ENCODE measurements at places on chromosomes 2 and 18. TPM values are rescaled to one million over a fixed set of nuclear protein-coding genes. Genes with fewer than 3 reads are reported as not detected.

The EGR4 gene
- total RNA-seq, result not detected

The DLGAP1 gene
- 0.08 TPM for total RNA-seq

The ZAP70 gene
- total RNA-seq, result 0.70 TPM

The MGAT4A gene
- 20.0 TPM for total RNA-seq

The CCDC138 gene
- total RNA-seq, result 1.00 TPM

GRCh38 chr2:215880970-215881369, 132.4 kb downstream of the MREG start:
- no peak for DNase-seq

GRCh38 chr2:46704041-46704440, 211.6 kb downstream of the MCFD2 start:
- DNase-seq, result no peak

DNA sequence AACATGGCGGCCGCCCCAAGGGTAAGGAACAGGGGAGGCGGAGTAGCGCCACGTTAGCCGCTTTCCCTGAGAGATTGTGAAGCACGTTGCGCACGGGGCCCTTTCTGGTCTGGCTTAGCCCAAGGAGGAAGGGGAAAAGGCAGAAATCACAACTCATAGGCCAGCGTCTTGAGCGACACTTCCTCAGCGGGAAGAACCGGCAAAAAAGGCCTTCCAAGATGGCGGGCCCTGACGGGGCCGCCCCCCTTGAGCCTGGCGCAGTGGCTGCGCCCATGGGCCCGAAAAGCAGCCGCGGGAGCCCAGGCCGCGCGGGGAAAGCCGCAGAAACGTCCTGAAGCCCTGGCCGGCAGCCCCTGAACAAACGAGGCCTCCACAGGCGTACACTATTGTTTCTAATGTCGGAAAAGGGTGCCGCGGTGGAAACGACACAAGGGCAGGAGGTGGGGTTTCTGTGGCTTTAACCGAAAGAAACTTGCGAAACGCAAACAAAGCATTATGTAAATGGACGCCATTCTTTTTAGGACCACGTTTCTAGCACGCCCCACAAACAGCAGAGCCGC, 919 bp upstream of the PCBP1 start:
- DNase-seq, result peak; percentile 88

DNA sequence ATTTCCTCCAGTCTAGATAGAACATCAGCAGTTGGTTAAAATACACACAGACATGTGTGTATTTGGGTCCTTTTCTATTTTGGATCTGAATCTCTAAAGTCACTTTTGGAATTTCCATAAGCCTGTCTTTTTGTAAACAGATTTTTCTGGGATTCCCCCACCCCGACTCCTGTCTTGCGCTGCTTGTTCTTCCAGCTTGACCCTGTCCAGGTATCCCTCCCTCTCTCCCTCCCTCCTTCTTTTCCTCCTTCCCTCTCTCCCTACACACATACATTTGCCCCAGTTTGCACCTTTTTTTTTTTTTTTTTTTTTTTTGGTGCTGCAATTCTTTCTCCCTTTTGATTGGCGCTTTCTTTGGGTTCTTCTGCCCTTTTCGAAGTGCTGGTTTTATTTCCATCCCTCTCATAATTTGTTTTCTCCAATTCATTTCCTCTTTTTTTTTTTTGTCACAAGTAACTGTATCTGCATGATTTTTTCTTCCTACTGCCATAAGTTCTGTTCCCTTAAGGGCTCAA, 114.8 kb upstream of the SERTAD2 start:
- no peak for DNase-seq

GRCh38 chr2:31081492-31081891, 56.7 kb downstream of the GALNT14 start:
- no peak for DNase-seq

DNA sequence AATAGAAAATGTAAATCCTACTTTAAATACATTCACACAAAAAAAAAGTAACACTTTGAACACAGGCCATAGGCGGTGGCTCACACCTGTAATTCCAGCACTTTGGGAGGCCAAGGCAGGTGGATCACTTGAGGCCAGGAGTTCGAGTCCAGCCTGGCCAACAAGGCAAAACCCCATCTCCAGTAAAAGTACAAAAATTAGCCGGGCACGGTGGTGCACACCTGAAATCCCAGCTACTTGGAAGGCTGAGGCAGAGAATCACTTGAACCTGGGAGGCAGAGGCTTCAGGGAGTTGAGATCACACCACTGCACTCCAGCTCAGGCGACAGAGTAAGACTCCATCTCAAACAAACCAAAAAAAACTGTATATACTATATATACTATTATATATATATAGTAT, 303.6 kb downstream of the BCL11A start:
- DNase-seq, result no peak

GRCh38 chr2:44967727-44968432, 26.4 kb downstream of the SIX3 start:
- no peak for DNase-seq

GRCh38 chr2:238478216-238478615, 51.5 kb downstream of the ASB1 start:
- DNase-seq, result no peak

GRCh38 chr2:54866868-54867267, 143.4 kb downstream of the EML6 start:
- no peak for DNase-seq

GRCh38 chr2:131067465-131068125, 25.7 kb downstream of the FAM168B start:
- no peak for DNase-seq

DNA sequence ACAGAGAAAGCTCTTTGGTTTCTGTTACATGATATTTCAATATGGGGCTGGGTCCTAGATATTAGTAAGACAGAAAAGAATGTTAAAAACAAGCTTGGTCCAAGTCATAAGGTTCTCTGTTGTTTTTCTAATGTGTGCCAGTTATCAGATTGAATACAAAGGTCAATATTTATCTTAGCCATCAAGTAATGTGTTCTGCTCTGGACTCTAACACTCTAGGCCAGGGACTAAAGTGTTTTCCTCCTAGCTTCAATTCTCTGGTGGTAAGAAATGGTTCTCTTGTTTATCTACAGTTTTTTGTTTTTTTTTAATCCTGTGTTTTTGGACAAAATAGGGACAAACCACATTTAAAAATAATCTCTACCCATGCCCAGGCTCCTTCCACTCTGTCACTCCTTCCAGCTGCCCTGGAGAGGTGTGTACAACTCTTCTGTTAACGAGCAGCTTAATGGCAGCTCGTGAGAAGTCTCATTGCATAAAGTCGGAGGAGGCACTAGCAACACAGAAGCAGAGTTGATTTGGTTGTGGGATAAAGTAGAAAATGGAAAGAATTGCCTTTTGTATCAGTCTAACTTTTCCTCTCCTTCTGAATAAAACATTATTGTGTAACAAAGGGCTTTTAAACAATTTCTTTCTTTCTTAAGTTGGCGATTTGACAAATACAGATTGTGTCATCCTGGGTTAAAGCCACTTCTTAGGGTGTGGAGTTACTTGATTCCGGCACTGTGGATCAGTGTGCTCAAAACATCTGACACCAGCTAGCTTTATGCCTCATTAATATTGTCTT, 8.0 kb upstream of the SESTD1 start:
- DNase-seq, result no peak
